Fibroblast of skin of left biceps (primary cell): ENCODE measurements at places on chromosomes 4 and X.
A peak's percentile ranks its signal among the peaks of the same experiment; 100 is the strongest.

GRCh38 chr4:85713005-85713404 lies 238.1 kb downstream of the ARHGAP24 start:
- no peak for DNase-seq

DNA sequence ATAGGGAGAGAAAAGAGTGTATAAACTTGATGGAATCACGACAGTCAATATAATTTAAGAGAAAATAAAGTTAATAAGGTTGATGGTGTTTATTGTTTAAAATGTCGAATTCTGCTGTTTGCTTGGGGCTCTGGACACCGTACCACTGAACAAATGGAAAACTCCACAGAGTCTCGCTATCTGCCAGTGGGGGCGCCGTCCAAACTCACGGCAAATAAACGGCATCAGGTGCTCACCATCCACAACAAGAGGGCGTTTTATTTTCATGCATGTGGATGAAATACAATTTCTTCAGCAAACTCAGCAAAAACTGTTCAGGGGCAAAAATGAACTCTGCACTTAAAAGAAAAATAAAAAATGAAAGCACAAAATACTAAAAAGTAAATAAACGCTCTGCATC lies 46.6 kb upstream of the FAM47C start:
- no peak for DNase-seq

DNA sequence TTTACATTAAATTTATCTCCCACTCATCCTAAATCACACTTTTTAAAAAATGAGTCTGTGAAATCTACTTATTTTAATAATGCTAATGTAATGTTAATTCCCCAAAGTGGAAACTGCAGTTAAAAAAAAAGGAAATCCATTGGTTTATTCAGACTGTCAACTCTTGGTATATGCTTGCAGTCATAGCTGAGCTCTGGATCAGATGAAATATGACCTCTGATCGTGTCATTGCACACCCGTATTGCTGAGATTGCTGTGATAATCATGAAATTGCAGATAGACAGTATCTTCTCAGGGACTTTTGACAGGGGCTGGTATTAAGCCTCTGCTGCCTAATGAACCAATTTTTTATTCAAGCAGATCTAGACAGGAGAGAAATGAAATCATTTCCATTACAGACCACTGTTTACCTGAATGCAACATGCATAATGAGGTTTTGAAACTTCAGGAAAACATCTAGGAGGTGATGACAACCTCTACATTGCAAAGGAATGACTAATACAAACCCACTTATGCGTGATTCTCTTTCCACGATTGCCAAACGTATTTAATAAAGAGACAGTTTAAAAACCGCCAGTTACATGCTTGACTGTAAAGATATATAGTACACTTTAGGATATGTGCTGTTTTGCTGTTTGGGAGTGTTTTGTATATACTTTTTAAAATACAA lies 138.3 kb upstream of the PUDP start:
- no peak for DNase-seq

DNA sequence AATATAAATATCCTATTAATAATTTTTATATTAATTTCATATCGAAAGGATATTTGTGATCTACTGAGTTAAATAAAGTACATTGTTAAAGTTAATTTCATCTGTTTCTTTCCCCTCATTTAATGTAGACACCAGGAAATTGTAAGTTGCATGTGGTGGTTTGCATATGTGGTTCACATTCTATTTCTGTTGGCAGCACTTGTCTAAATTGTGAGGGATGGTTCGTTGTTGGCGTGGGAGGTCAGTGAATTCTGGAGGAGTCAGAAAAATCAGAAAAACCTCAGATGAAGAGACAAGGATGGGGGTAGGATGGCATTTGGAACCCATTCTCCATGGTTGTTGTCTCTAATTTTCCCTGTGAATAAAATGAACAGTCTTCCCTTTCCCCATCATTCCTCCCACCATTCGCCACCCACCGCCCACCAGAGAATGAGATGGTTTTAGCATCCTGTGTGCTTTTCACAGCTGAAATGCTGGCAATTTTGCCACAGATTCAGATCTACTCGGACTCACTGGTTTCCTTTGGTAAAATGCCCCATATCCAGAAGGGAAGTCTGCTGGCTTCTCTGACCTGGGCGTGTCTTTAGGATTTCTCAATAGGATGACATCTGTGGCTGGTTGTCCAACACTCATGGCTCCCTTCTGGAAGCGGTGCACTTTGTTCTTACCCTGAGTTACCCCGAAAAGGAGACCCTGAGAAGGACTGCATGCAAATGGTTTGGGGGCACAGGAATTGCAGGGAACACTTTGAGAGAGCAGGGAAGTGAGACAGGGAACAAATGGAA lies 52.3 kb downstream of the LGI2 start:
- DNase-seq: no peak

- DNase-seq: no peak
Observed at GRCh38 chrX:15416133-15416993, 32.1 kb upstream of the VEGFD start.

DNA sequence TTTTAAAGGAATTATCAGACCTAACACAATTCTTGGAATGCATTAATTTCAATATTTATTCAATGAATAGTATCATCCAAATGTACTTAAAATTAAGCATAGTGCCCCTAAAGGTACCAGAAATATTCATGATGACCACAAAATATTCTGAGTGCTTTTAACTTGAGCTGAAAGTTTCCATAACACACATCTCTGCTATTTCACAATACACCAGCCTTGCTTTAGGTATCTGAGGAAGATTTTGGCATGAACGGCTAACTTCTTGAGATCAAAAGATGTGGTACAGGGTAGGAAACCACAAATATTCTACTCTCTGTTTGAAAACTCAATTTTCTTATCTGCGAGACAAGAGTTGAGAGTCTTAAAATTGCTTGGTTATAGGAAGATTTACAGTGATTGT lies 538.3 kb upstream of the PCDH7 start:
- DNase-seq: no peak

GRCh38 chr4:65399084-65399483 lies 271.2 kb downstream of the EPHA5 start:
- no peak for DNase-seq

- DNase-seq: no peak
Observed at GRCh38 chr4:142267101-142267500, 579.0 kb downstream of the INPP4B start.

- DNase-seq: no peak
Observed at GRCh38 chr4:171817026-171817425, 3.8 kb downstream of the GALNTL6 start.

DNA sequence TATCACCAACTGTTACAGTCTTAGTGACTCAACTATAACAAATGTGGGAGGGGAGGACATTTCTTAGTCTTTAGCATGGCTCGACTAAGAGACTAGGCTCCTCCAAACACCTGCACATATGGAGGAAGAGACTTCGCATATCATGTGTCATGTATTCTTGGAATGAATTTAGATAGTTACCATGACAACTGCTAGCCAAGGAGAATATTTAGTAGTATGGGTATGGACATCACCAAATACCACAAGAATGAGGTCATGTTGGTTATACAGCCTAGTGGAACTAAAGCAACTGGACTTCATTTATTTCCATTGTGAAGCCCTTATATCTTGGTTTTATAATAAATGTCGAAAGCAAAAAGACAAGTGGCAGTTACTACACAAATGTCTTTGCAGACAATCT lies 512.3 kb downstream of the CFAP47 start:
- peak; percentile 53 for DNase-seq

- no peak for DNase-seq
Observed at GRCh38 chr4:183146478-183146877, 47.4 kb downstream of the WWC2 start.

GRCh38 chrX:71214604-71215337 lies 8.3 kb upstream of the GJB1 start:
- DNase-seq: no peak

GRCh38 chr4:101600287-101600686 lies 190.2 kb upstream of the BANK1 start:
- no peak for DNase-seq

GRCh38 chr4:8319061-8319460 lies 49.5 kb downstream of the HTRA3 start:
- DNase-seq: no peak

DNA sequence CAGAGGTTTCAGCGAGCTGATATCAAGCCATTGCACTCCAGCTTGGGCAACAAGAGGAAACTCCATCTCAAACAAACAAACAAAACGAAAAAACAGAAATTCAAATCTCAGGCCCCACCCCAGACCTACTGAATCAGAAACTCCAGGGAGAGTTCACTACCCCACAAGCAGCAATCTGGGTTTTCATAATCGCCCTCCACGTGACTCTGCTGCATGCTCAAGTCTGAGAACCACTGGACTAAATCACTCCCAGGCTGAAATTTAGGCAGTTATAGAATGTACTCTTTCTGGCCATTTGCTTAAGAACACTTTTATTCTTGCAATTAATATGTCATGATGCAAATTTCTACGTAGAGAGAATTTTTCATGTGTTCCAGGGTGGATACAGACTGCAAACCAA lies 287.3 kb downstream of the USP46 start:
- DNase-seq: no peak
